ENCODE measurements at places on chromosomes 1 and 21.

DNA sequence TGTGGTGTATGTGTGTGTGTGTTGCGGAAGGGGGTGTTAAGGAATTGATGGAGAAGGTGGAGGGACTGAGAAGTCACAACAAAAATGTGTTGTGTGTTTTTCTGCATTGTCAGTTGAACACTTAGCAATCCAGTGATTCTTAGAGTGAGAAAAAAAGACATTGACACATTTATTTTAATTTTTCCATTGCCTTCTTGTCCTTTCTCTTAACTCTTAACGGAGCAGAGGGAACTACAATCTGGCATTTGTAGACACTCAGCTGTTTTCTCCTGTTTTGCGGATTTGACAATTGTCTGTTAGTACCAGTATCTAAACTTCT, 725 bp downstream of the C1orf53 start:
- DNase-seq, result no peak

GRCh38 chr1:1162597-1163537, 10.8 kb upstream of the TTLL10 start:
- no peak for DNase-seq

- DNase-seq, result peak; percentile 45
Measured at GRCh38 chr1:203480525-203481084, 5.0 kb downstream of the PRELP start.

- no peak for DNase-seq
Measured at GRCh38 chr1:66330722-66331141, 203.2 kb upstream of the SGIP1 start.

- no peak for DNase-seq
Measured at GRCh38 chr21:38476385-38476784, 21.9 kb downstream of the ERG start.

- DNase-seq, result peak; percentile 11
Measured at GRCh38 chr21:33121715-33122475, 52.0 kb downstream of the OLIG1 start.

- DNase-seq, result no peak
Measured at GRCh38 chr1:191695865-191696264, 462.4 kb upstream of the RGS18 start.

DNA sequence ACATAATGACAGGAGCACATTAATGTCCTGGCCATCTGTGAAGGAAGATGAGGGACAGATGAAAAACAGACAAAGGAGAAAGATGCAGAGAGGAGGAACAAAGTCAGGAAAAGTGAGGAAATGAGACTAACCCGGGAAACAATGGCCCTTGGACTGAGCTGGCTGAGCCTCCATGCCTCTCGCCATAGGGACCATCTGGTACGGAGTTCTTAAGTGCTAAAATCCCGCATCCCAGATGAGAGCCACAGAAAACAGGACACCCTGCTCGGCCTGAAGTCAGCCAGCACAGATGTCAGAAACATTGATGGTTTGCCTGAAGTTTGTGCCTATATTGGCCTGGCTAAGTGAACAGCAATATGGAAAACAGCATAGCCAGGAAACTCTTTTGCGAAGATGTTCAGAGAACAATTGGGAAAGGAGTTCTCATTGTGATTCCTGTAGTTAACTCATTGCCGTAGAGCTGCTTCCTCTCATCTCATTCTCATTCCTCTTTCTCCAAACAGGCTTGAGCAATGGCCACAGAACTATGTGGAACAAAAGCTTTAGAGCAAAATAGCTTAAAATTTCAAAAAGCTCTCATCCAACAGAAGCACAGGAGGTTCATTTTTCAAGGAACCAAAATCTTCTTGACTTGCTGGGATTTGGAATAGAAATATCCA, 96.6 kb downstream of the ASTN1 start:
- no peak for DNase-seq

GRCh38 chr1:42730002-42730401, 10.0 kb downstream of the CLDN19 start:
- DNase-seq, result no peak

- no peak for DNase-seq
Measured at GRCh38 chr1:27350663-27351540, 9.1 kb downstream of the SYTL1 start.

DNA sequence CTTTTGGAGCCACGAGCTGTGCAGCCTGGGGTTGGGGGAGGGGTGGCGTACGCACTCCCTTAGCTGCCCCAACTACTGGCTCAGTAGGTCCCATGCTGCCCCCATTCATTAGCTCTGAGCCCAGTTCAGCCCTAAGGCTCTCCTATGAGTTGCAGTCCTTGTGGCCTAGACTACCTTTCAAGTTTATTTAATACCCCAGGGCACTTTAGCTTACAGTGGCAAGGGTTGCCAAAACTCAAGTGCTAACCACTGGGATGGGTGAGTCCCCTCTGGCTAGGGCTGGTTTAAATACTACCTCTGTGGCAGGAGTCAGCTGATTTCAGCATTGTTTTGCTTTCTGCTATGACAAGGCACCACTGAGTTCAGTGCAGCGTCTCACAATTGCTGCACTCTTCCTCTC, 118.2 kb downstream of the ODF2L start:
- no peak for DNase-seq

DNA sequence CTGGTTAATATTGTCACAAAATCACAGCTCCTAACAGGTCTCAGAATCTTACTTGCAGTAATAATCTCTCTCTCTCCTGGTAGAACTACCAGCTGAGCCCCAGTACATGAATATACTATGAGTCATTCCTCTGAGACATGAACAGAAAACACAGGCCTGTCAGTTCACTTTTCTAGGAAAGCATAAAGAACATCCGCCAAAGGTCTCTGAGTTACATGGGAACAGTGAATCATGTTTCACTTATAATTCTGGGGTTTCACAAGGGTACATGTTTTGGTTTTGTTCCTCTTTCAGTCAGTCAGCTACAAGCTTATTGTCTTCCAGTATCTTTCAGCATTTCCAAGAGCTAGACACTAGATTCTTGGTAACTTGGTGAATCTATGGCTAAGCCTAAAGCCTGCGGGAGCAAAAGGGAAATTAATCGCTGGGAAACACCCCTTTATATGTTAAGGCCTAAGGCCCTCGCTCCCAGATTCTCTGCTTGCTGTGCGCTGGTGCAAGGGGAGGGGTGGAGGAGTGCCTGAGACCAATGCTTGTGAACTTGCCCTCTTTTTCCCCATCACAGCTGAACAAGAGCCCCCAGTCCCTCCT, 31.7 kb downstream of the IFNGR2 start:
- DNase-seq, result peak; percentile 53

GRCh38 chr1:48500541-48501450, 28.8 kb upstream of the SPATA6 start:
- DNase-seq, result no peak

Data from ACHN (cell line).